ENCODE measurements at places on chromosomes 1 and 21. TPM values are rescaled to one million over a fixed set of nuclear protein-coding genes. Genes with fewer than 3 reads are reported as not detected.

DNA sequence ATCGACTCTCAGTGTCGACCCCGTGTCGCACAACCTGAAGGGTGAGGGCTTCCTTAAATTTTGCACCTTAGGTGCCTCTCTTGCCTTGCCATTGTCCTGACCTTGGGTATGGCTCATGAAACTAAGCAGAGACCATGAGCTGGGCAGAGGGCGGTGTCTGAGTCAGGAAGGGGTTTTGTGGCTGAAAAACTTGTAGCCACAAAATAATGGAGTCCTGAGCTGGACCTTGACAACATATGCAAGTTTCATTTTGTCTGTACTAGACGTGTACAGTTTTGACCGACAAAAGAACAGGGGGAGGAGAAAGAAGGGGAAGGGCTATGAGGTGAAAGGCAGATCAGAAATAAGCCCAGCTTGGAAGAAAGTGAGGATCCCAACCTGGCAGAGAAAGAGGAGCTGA, 8.3 kb upstream of the RUNX1 start:
- DNase-seq = no peak

Gene KIF1B
- total RNA-seq = 27.4 TPM

DNA sequence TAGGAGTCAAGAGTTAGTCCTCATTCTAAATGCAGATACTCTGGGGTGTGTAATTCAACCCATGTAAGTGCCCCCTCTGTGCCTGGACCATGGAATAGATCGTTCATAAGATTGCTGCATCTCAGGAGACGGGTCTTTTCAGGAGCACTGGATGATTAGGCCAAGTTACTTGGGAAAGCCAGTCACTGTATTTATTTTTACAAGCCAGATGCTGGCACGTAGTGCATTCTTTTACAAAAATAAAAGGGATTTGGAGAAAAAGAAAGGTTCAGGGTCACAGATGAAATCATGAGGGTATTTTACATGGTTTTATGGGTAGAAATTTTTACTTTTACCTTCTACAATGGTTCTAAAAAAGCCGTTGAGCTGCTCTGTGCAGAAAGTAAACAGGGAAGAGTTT, 102.6 kb upstream of the UBE2U start:
- DNase-seq = no peak

- DNase-seq = no peak
Measured at GRCh38 chr21:23887725-23888306, 1719.5 kb downstream of the MRPL39 start.

- DNase-seq = no peak
Measured at GRCh38 chr1:6370006-6370405, 23.6 kb downstream of the ACOT7 start.

GRCh38 chr1:25695090-25695770, 78.6 kb downstream of the MAN1C1 start:
- peak; percentile 95 for DNase-seq

- DNase-seq = peak; percentile 55
Measured at GRCh38 chr1:28112388-28113241, 24.2 kb upstream of the EYA3 start.

DNA sequence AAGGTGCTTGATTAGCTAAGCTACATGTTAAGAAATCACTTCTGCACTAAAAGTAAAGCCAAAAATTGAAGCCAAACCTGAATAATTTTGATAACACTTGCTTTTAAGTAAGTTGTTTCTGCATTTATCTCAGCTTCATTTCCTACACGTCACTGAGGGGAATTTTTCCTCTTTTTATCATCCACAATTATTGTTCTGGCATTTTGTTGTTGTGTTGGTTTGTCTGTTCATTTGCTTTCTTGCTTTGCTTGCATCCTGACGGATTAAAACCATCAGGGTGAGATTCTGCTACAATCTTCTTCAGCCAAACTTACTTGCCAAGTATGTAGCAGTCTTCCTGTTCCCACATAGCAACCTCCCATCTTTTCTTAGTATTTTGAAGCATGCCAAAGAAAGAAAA, 18.0 kb upstream of the EEIG2 start:
- DNase-seq = no peak

Gene BTBD8
- 4.1 TPM for total RNA-seq

GRCh38 chr1:169103480-169103893, 3.0 kb upstream of the ATP1B1 start:
- DNase-seq = no peak

Gene DCAF8
- total RNA-seq = 76.0 TPM

Gene S100A9
- total RNA-seq = 735 TPM

- DNase-seq = no peak
Measured at GRCh38 chr1:198674009-198674408, 35.2 kb downstream of the PTPRC start.

DNA sequence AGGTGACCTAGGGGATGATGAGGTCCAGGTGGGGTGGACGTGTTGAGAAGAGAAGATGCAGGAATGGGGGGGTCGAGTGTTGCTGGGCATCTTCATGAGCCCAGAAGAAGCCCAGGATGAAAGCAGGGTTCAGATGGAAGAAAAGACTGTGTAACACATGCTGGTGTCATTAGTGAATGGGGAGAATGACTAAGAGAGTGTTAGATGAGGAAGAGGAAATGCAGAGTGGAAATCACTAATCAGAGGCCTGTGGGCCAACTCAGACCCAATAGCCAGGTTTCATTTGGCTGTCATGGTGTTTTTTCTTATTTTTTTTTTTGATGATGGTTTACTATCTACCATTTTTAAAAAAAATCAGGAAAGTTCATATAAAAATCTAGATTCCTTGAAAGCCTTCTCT, 180.8 kb upstream of the CAMK1G start:
- peak; percentile 79 for DNase-seq

Gene WNT3A
- total RNA-seq = not detected

DNA sequence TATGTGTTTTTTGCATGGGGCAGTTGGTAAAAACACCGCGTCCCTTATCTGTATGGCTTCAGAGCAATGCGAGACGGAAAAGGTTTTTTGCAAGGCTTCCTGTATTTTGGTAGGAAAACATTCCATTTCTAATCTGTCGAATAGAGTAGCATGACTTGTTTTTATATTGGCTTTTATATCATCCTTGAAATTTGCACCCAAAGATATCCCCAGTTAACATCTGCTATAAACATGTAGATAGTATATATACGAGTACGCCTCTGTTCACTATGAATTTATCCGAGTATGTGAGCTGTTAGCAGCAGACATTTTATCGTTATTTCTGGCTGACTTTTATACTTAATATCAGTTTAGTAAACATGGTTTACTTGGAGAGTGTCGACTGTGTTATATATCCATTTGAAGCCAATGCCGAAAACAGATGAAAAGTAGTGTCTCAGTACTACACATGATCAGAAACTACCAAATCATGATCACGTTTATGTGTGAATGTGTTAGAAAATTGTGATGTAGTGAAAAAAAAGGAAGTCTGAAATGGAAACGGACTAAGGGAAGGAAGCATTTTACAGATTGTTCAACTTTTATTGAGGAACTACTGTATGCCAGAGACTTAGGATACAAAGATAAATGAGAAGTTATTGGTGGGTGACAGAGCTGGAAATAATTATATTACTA, 1.0 kb downstream of the LEPR start:
- DNase-seq = no peak

GRCh38 chr1:235947989-235948388, 81.3 kb upstream of the LYST start:
- no peak for DNase-seq

GRCh38 chr1:110597966-110598365, 8.2 kb downstream of the KCNA2 start:
- DNase-seq = no peak

Gene LRRC53
- total RNA-seq = not detected

Gene PDC
- total RNA-seq = not detected

DNA sequence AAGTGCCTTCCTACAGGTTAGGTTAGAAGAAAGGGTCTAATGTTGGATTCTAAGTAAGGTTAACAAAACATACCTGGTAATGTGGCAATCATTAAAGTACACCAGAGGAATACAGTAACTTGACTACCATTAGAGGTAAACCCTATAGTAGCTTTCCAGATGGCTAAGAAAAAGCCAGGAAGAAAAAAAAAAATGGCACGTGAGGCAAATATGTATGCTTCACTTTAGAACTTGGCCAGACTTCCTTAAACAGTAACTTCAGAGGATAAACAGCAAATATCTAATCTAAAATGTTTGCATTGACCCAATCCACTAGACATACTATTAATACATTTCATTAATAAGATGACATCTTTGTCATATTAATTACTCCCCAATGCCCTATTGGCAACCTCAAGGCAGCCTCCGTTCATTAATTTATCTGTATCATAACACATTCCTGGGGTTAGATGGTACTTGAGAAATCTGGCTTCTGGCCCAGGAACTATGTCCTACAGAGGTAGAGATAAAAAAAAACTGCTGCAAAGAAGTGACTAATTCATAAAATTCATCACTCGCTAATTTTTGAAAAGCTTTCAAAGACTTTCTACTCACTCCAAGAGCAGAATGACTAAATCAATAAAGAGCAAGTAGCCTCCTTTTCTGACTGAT, 5.8 kb downstream of the DCAF8 start:
- peak; percentile 87 for DNase-seq

DNA sequence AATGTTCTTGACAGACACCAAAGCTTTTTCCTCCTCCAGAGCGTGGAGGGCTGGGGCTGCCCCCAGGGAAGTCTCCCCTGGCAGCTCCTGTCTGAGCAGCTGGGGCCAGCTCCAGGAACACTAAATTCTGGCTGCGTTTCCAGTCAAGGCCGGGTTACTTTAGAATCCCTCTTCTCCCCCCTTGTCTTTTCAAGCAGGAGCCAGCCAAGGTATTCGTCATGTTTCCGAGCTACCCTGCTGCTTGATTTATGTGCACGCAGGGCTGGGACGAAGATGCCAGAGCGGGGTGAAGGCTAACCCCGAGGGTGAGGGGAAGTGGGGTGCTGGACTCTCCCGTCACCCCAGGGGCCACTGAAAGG, 68.1 kb upstream of the ANGPTL1 start:
- DNase-seq = no peak

- no peak for DNase-seq
Measured at GRCh38 chr1:214638459-214638807, 35.4 kb downstream of the CENPF start.

Gene RNU1-3
- total RNA-seq = 5,262 TPM

Gene COL11A1
- total RNA-seq = under 0.01 TPM

DNA sequence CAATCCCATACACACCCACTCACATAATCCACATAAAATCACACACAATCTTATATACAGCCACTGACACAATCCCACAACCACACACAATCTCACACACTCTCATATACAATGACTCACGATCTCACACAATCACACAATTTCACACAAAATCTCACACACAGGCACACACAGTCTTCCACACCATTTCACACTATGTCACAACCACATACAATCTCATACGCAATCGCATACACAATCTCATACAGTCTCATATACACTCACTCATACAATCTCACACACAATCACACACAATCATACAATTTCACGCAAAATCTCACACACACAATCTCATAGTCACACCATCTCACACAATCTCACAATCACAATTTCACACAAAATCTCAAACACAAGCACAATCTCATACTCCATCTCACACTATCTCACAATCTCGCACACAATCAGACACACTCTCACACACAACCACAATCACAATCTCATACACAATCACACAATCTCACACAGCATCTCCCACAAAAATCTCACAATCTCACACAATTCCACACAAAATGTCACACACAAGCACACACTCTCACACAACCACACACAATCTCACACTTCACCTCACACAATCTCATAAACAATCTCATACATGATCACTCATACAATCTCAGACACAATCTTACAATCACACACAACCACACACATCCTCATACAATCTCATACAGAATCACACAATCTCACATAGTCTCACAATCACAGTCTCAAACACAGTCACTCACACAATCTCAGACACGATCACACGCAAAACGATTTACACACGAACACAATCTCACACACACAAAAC, 18.5 kb downstream of the CASZ1 start:
- DNase-seq = no peak

GRCh38 chr1:53938136-53938830, 7.2 kb downstream of the IFT25 start:
- DNase-seq = peak; percentile 80

DNA sequence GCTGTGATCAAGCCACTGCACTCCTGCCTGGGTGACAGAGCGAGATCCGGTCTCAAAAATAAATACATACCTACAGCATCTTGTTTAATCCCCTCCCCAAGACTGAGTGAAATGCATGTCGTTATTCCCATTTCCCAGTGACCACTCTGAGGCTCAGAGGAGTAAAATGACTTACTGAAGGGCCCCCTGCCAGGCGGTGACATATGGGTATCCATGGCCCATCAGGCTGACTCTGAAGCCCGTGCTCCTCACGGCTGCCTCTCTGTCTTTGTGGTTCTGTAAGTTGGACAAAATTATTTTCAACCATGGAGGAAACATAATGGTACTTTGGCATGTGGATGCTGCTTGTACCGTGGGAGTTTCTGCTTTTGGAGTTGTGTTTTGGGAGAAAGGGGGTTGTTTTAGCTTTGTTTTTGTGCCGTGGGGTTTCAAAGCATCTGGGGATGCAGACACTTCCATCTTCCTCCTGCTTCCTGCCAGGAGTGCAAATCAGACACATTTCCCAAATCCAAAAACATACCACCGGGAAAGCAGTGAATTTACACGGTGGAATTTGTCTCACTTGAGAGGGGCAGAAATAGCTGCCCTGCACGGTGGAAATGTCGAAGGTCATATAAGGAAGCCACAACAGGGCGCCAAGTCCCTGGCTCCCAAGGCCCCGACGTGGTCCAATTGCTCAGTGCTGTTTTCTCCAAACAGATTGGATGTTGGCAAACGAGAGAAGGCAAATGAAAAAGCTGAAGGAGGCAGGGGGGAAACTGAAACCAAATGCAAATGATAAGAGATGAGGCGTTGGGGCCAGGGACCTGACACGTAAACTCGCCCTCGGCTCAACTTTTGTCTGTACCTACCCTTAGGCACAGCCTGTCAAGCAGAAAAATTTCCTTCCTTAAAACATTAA, 17.1 kb upstream of the PINK1 start:
- DNase-seq = no peak

Gene VASH2
- not detected for total RNA-seq

DNA sequence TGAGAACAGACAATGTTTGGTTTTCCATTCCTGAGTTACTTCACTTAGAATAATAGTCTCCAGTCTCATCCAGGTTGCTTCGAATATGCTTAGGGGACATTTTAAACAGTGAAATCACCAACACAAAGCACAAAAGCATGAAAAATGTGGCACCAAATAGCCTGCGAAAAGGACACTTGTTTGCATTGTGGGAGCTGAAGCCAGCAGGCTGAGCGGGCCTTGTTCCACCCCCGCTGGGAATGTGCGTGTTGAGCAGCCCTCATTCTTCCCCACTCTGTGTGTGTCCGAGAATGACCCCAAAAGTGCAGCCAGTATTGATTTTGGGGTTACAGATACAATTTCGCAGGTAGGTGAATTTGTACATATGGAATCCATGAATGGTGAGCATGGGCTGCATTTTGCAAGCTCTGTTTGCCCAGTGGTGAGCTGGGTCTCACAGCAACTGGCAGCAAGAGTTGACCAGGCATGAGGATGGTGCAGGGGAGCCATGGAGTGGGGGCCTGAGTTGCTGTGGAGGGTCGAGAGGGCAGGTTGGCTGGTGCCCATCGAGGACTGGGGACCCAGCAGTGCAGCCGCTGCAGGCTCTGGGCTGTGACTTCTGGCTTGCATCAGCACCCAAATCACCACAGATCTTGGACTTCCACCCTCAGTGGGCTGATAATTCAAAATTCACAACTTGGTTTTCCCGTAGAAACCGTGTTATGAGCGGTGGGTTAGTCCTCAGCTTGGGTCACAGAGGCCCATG, 29.4 kb downstream of the NENF start:
- no peak for DNase-seq

- peak; percentile 19 for DNase-seq
Measured at GRCh38 chr1:38941093-38941492, 537 bp downstream of the RHBDL2 start.

GRCh38 chr1:53125122-53125521, 17.3 kb downstream of the SLC1A7 start:
- DNase-seq = no peak

Gene RIMKLA
- total RNA-seq = not detected

Data from bronchial epithelial cell (primary cell).